ENCODE measurements at places on chromosomes 13 and 19.
A peak's percentile ranks its signal among the peaks of the same experiment; 100 is the strongest.

DNA sequence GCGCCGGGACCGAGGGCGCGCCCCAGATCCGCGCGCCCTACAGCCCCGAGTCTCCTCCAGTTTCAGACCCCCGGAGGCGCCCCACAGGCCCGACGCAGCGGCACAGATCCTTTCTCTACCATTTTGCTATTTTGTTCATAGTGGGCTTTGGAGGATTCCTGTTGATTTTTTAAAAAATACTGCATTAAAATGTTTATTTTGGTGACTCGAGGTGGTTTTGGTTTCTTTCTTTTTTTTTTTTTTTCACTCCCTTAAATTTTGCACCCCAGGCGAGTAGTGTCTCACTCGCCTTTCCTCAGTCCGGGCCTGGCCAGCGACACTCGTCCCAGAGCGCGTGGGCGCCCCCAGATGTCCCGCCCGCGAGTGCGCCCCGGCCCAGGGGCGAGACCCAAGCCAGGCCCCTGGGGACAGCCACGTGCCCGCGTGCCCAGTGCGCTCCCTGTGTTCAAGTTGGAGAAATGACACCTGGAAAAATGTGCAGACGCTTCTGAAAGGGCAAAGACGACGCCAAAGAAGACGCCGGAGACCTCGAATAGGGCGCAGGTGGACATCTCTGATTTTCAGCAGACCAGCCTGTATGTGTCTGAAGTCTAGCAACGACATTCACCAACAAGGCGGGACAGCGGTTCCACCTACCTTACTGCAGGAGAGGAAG is 471 bp upstream of the INSR start:
- DNase-seq, result peak; percentile 50

DNA sequence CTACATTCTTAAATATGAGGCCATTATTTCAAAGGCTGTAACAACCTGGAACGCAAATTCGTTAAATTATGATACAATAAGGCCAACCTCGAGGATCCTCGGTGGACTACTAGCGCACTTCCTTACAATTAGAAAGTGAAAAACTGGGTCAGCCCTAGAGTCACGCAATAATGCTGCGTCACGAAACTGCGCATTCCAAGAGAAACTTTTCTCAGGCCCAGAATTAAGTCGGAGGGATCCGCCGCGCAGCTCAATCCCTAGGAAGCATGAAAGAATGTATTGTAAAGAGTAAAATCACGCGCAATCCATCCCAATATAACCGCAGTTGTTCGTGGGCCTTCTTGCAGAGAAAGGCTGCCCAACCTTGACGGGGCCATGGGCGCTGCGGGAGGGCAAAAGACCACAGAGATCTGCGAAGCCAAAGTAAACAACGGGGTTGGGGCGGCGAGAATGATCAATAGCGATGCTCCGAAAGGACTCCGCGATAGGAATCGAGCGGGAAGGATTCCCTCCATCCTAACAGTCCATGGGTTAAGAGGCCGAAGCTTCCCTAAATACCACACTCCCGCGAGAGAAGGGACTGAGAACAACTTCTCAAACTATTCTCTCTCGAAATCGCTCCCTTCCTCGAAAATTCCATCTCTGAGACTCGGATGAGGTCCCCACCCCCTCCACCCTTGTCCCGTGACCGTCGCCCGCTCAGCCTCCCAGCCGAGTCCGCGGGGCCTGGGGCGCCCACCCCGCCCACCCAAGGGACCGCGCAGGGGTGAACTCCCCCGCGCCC is 564 bp downstream of the SPART start:
- DNase-seq, result peak; percentile 54

DNA sequence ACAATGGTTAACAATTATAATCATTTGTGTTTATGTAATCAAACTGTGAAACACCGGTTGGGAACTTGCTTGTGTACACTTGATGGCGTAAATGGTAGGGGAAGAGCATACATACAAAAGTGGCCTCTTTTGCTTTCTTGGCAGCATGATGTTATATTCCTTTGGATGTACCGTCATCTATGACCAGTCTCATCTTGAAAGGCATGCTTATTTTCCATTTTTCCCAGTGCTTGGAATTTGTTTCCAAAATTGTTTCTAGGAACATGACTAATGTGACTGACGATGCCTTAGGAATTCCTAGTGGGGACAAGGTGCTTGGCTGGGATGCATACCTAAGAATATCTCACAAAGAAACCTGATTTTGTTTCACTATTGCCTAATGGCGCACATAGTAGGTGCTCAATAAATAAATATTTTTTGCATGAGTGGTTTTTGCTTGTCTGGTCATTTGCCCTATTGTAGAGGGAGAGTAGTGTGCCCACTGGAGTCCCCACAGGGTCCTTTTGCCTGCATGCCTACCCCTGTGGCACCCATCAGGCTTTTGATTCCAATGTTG is 45.5 kb downstream of the SAE1 start:
- no peak for DNase-seq

GRCh38 chr19:3761382-3762129 is at the start of gene APBA3:
TSS of gene APBA3 (minus strand) at chr19:3761692. CDS start at chr19:3760264, 1,428 bp downstream.
- DNase-seq, result peak; percentile 100

DNA sequence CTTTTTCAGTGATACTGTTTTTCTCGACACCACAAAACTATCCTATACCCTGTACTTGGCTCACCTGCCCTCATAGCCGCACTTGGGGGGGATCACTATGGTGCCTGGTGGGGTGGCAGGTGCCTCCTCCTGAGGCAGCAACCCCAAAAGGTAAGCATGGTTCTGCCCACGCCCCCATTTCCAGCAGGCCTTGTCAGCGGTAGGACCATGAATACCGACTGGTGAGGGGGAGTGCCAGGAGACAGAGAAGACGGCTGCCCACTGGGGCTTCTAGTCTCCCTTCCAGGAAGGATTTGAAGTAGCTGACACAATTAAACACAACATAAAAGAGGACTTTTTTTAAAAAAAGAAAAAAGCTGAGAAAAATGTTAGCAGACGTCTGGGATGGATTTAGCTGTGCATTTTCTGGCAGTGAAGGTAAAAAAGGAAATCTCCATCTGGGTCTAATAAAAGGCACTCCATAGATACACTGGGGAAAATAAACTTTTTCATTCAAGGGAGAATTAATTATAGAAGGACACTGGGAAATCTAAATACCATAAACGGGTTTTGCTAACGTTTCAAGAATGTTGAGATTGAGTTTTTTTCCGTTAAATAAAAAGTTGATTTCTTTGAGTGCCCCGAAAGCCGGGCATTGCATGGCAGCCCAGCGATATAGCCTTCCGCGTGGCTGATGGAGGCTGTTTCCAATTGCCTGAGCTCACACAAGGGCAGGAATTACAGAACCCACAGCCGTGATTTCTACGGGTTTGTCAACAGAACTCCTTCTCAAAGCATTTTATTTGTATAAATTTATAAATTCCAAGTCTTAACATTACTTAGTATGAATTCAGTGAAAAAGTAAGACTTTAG is 45.1 kb downstream of the ATP11A start:
- no peak for DNase-seq

DNA sequence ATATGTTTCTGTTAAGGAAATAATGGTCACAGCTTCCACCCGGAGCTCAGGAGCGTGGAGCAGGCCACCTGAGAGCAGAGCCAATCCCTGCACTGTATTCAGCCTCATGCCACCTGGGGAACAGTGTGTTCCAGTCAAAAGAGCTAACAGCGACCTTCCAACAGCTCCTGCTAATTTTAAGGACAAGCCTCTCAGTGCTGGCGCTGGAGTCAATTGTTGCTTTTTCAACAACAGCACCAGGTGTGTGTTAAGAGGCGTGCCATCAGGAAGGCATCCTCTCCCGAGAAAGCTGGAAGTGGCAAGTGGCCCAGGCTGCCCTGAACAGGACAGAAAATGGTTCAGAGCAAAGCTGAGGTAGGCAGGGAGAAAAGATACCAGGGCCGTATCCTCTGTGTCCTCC is 102.0 kb downstream of the CACNA1A start:
- DNase-seq, result no peak

DNA sequence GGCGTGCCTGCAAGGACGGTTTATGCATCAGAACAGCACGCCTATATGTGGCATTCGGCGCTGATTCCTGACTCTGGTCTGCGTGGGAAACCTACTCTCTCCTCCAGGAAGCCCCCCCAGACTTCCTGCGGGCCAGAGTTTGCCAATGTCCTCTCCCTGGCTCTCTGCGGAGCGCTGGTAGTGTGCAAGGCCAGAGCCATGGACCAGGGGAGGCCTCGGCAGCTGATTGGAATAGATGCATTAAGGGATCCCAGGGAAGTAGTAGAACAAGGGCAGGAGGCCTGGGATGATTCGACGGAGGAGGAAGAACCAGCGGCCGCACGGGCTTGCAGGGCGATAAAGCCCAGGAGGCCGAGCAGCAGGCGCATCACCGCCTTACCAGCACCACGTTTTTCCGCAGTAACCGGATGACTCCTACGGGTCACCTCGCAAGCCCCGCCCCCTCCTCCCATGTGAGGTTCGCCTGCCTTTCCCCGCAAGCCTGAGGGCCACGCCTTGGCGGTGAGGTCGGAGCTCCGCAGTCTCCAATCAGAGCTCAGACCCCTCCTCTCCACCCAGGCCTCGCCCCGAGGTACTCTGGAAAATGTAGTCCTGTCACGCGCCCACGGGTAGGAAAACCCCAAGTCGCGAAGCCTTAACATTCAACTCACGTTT is 5.0 kb downstream of the CLEC11A start:
- DNase-seq, result peak; percentile 88

GRCh38 chr19:12064590-12065538 is at the start of gene ZNF844:
TSS of gene ZNF844 (plus strand) at chr19:12064731. CDS start at chr19:12064874, 143 bp downstream.
- peak; percentile 87 for DNase-seq

GRCh38 chr13:73991384-73991783 is 142.8 kb downstream of the KLF12 start:
- no peak for DNase-seq

GRCh38 chr19:1396768-1397679 is 4.3 kb downstream of the GAMT start:
- DNase-seq, result no peak

- no peak for DNase-seq
Observed at GRCh38 chr19:2747349-2747748, 7.5 kb upstream of the SLC39A3 start.

GRCh38 chr13:79451500-79451962 is 29.4 kb upstream of the NDFIP2 start:
- peak; percentile 93 for DNase-seq

- DNase-seq, result peak; percentile 62
Observed at GRCh38 chr19:35828692-35829301, 16.2 kb upstream of the PRODH2 start.

All from activated T-cell treated with anti-CD3 and anti-CD28 coated beads, Interleukin-2, amount 50 U/mL, for 48 hours (primary cell).